Central memory CD8-positive, alpha-beta T cell (primary cell): ENCODE measurements at places on chromosomes 13 and 19.

DNA sequence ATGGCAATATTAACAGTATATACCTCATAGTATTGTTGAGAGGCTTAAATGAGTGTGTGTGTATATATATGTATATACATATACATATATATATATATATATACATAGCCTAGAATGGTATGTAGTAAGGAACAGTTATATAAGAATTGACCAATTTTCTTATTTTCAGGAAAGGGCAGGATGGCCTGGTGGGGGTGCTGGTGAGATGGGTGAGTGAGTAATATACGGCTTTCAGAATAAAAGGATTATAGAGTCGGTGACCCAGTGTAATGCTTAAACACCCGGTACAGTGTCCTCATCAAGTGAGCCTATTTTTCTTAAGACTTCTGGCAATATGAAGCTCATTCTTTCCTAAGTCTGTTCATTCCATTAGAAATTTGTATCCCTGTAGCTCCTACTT is 11.7 kb upstream of the FAM216B start:
- H3K27ac ChIP-seq, result no peak overlapping the region
- no peaks in the 10 kb centered on the region for H3K4me1 ChIP-seq
- H3K36me3 ChIP-seq, result no peaks in the 10 kb centered on the region

GRCh38 chr19:31214086-31214485 is 135.2 kb downstream of the TSHZ3 start:
- H3K36me3 ChIP-seq, result peaks cover 7% of the 10 kb centered on the region
- peak overlapping the region; percentile 88 for H3K27ac ChIP-seq
- peak; percentile 56 for DNase-seq
- H3K4me1 ChIP-seq, result peaks cover 15% of the 10 kb centered on the region
- no peaks in the 10 kb centered on the region for H3K27me3 ChIP-seq

GRCh38 chr13:65638572-65639168 is 1591.5 kb downstream of the PCDH9 start:
- H3K4me1 ChIP-seq, result no peaks in the 10 kb centered on the region
- no peak overlapping the region for H3K4me3 ChIP-seq
- no peak overlapping the region for H3K27ac ChIP-seq
- no peak for DNase-seq
- H3K36me3 ChIP-seq, result no peaks in the 10 kb centered on the region

GRCh38 chr13:34114581-34114980 is 296.6 kb downstream of the RFC3 start:
- no peaks in the 10 kb centered on the region for H3K4me1 ChIP-seq
- DNase-seq, result no peak
- H3K27ac ChIP-seq, result no peak overlapping the region
- H3K4me3 ChIP-seq, result no peak overlapping the region
- H3K27me3 ChIP-seq, result no peaks in the 10 kb centered on the region

DNA sequence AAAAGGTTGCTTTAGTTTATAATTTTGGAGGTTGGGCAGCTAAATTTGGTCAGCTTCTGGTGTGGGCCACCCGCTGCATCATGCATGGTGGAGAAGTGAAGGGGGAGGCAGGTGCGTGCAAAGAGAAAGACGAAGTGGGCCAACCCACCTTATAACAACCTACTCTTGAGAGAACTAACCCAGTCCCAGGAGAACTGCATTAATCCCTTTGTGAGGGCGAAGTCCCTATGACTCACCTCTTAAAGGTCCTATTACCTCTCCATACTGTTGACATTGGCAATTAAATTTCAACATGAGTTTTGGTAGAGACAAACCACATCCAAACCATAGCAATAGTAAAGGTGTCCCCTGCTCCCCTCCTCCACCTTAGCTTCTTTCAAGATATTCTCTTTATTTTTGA is 7.7 kb upstream of the FGF9 start:
- no peak for DNase-seq
- peaks cover 32% of the 10 kb centered on the region for H3K27me3 ChIP-seq
- H3K27ac ChIP-seq, result no peak overlapping the region
- H3K36me3 ChIP-seq, result no peaks in the 10 kb centered on the region
- no peaks in the 10 kb centered on the region for H3K4me1 ChIP-seq

GRCh38 chr13:41694545-41695301 is 237.4 kb downstream of the RGCC start:
- no peak overlapping the region for H3K4me3 ChIP-seq
- H3K36me3 ChIP-seq, result peaks cover 17% of the 10 kb centered on the region
- no peaks in the 10 kb centered on the region for H3K4me1 ChIP-seq

- H3K36me3 ChIP-seq, result peaks cover 34% of the 10 kb centered on the region
- H3K4me3 ChIP-seq, result no peak overlapping the region
- H3K27ac ChIP-seq, result no peak overlapping the region
- peaks cover 44% of the 10 kb centered on the region for H3K4me1 ChIP-seq
- H3K27me3 ChIP-seq, result no peaks in the 10 kb centered on the region
Measured at GRCh38 chr19:57244513-57244912, 4.1 kb downstream of the ZNF805 start.

DNA sequence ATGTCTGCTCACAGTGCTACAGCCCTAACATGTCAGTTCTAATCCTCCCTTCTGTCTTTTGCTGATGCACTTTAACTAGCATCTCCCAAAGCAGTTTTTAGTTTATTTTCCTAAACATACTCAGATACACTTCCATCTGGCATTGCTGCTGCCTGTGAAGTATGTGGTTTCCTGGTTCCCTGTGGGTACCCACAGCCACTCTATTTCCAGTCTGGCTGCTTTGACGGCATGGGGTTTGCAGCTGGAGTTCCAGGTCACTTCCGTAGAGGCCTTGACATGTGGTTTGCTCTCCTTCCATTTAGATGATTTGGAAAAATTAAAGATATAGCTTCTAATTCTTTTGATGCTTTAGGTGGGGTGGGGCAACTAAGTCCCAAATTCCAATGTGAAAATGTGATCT is 375.5 kb downstream of the PCDH20 start:
- no peaks in the 10 kb centered on the region for H3K36me3 ChIP-seq
- H3K4me3 ChIP-seq, result no peak overlapping the region
- no peak for DNase-seq
- no peaks in the 10 kb centered on the region for H3K4me1 ChIP-seq
- no peak overlapping the region for H3K27ac ChIP-seq

- H3K4me1 ChIP-seq, result peaks cover 67% of the 10 kb centered on the region
- no peaks in the 10 kb centered on the region for H3K27me3 ChIP-seq
- peaks cover 16% of the 10 kb centered on the region for H3K36me3 ChIP-seq
- peak overlapping the region; percentile 62 for H3K27ac ChIP-seq
Measured at GRCh38 chr13:98483601-98484288, 93.2 kb downstream of the STK24 start.

DNA sequence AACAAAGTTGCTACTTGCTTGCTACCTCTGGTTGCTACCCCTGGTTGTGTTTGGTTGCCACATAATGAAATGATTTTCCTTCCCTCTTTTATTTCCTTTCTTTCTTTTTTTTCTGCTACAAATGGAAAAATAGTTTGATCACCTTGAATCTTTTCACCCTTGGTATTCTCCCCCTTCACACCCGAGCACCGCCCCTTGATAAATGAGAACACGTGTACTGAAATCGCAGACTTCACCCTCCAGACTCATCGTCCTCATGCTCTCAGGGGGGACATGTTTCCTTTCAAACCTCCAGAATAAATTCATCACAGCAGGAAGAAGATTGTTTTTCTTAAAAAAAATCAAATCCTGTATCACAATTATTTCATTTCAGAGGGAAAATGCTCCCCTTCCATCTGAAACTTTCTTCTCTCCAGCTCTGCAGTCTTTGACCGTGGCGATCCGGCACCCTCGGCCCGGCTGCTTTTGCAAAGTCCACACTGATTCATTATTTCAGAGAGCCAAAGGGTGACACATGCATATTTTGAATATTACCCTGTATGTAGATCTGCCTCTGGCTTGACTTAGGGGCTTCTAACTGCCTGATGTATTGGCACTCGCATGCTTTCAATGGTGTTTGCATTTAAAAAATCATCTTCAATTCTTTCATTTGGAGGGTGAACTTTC is 222.6 kb upstream of the MAB21L1 start:
- H3K27me3 ChIP-seq, result no peaks in the 10 kb centered on the region
- H3K36me3 ChIP-seq, result no peaks in the 10 kb centered on the region

GRCh38 chr13:53064731-53065130 is 36.1 kb downstream of the OLFM4 start:
- no peak overlapping the region for H3K27ac ChIP-seq

DNA sequence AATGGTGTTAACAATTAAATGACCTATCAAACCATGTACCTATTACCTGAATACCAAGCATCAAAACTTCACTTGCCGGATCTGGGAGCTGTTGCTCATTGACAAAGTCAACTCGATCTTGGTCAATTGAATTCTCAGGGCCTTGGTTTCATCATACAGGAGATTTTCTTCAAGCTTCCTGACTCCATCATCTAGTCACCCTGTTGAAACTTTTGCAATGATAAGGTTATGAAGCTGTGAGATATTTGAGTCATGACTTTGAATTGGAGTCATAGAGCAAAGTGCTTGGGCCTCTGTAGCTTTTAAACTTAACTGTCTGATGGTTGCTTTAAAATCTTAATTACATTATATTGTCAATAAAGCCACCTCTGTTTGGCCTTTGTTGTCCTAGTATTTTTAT is 260.9 kb downstream of the COG6 start:
- H3K4me3 ChIP-seq, result no peak overlapping the region
- peaks cover 2% of the 10 kb centered on the region for H3K36me3 ChIP-seq
- no peak overlapping the region for H3K27ac ChIP-seq

DNA sequence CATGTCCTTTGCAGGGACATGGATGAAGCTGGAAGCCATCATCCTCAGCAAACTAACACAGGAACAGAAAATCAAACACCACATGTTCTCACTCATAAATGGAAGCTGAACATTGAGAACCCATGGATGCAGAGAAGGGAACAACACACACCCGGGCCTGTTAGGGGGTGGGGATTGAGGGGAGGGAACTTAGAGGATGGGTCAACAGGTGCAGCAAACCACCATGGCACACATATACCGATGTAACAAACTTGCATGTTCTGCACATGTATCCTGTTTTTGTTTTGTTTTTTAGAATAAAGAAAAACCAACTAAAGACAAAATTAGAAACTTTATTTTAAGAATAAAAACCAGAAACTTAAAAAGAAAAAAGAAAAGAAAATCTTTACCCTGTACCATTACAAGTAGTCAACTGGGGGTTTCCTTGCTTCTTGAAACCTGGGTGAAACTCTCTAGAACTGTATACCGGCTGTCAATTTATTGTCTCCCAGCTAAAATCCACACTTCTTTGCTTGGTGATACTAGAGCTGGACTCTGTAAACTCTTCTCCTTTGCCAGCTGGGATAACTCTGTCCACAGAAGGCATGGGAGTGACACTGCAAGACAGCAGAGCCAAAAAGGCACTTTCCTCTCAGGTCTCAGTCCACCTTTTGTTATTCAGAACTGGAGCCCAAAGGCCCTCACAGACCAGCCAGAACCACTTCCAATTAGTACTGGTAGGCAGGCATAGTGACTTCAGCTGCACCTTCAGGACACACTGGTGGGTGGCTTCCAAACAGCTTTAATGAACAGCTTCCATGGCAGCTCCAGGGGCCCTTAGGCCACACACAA is 9.0 kb downstream of the MICU2 start:
- no peaks in the 10 kb centered on the region for H3K27me3 ChIP-seq
- H3K4me3 ChIP-seq, result no peak overlapping the region
- DNase-seq, result no peak
- no peak overlapping the region for H3K27ac ChIP-seq
- H3K4me1 ChIP-seq, result peaks cover 81% of the 10 kb centered on the region

- no peak overlapping the region for H3K4me3 ChIP-seq
- H3K36me3 ChIP-seq, result peaks cover 2% of the 10 kb centered on the region
- no peaks in the 10 kb centered on the region for H3K4me1 ChIP-seq
Measured at GRCh38 chr19:17671906-17672305, 16.2 kb downstream of the UNC13A start.

DNA sequence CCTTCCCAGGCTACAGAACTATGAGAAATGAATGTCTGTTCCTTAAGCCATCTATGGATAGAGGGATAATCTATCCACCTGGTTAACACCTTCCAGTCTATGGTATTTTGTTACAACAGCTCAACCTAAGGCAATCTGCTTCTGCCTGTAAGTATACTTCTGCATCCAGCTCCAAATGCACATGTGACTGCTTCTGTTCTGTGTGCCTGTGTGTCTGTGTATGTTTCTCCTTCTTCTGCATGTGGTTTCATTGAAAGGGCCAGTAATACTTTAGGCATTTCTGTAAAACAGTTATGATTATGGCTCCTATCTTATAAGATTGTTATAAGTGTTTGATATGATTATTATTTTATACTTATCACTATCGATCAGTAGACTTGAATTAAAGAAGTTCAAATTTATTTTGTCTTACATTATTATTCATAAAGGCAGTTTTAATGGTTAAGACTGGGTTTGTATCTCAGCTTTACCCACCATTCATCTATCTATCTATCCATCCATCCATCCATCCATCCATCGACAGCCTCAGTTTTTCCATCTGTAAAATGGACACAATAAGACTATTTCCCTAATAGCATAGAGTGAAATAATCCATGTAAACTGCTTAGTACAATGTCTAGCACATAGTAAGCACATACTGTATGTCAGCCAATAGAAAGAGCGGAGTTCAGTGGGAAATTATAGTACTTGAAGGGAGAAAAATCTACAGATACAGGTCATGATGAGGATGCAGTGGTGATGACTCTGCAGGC is 37.5 kb upstream of the TM9SF2 start:
- H3K27ac ChIP-seq, result peak overlapping the region; percentile 86
- peaks cover 18% of the 10 kb centered on the region for H3K4me1 ChIP-seq
- H3K27me3 ChIP-seq, result peaks cover 4% of the 10 kb centered on the region
- DNase-seq, result no peak
- H3K4me3 ChIP-seq, result peak overlapping the region; percentile 31
- no peaks in the 10 kb centered on the region for H3K36me3 ChIP-seq

DNA sequence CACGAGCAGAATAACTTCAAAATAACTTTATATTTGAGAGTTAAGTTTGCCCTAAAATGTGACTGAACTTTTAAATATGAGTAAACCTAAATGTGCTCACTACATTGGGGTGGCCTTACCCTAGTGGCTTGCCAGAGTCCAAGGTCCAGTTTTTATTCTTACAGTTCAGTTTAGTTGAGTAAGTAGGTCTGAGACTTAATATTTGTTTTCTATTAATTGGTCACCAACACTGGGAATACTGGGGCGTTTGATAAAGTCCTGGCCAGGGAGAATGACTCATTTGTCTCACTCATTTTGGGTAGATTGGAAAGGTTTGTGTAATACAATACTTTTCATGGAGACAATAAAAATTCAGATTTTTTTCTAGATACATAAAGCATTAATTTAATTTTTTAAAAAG is 127.8 kb upstream of the SPATA13 start:
- no peaks in the 10 kb centered on the region for H3K36me3 ChIP-seq
- H3K4me1 ChIP-seq, result no peaks in the 10 kb centered on the region
- no peak overlapping the region for H3K27ac ChIP-seq
- no peak overlapping the region for H3K4me3 ChIP-seq
- H3K27me3 ChIP-seq, result peaks cover 46% of the 10 kb centered on the region

- peaks cover 5% of the 10 kb centered on the region for H3K4me1 ChIP-seq
- H3K27ac ChIP-seq, result no peak overlapping the region
- no peak for DNase-seq
- H3K27me3 ChIP-seq, result no peaks in the 10 kb centered on the region
- H3K4me3 ChIP-seq, result no peak overlapping the region
Measured at GRCh38 chr19:3710265-3710812, 2.2 kb downstream of the TJP3 start.

DNA sequence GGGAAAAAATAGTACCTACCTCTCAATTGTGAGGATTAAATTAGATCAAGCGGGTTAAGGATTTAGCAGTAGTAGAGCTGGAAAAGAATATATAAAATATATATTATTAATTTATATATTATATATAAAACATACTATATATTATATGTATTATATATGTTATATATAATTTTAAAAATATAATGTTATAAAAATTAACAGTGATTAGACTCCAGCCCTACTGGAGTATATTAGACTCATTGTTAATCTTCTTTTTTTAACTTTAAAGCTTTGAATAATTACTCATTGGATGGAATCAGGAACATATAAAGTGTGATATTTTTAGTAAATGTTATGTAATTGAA is 380 bp upstream of the MRPL54 start:
- H3K27ac ChIP-seq, result peak overlapping the region; percentile 100
- no peaks in the 10 kb centered on the region for H3K27me3 ChIP-seq
- peak overlapping the region; percentile 99 for H3K4me3 ChIP-seq
- peaks cover 34% of the 10 kb centered on the region for H3K4me1 ChIP-seq
